ENCODE measurements at places on chromosomes 16 and 17. TPM values are rescaled to one million over a fixed set of nuclear protein-coding genes. Genes with fewer than 3 reads are reported as not detected.

DNA sequence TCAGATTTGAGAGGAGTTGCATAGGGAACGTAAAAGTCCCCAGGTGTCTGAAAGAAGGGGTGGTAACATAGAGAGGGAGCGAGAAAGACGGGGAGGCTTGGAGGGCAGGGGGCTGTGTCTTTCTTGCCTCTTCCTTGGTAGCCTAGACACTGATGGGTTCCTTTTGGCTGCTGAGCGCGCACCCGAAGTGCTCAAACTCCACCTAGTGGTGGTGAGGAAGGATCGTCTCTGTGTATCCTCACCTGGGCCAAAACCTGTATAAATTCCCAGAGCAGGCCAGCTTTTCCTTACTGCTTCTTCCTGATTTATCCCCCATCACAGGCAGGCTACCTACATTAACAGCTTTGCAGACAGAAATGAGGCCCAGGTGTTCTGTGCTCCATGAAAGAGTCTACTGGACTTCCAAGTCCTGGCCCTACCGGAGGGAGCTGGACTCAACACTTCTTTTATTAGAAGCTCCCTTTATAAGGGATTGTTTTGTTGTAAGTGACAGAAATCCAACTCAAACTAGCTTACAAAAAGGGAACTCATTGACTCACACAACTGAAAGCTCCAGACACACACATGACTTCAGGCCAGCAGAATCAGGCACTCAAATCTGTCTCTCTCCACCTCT, 5.5 kb upstream of the SLC25A35 start:
- H3K36me3 ChIP-seq, result no peaks in the 10 kb centered on the region
- no peaks in the 10 kb centered on the region for H3K27me3 ChIP-seq
- H3K4me3 ChIP-seq, result no peak overlapping the region
- no peaks in the 10 kb centered on the region for H3K4me1 ChIP-seq
- DNase-seq, result peak; percentile 63

DNA sequence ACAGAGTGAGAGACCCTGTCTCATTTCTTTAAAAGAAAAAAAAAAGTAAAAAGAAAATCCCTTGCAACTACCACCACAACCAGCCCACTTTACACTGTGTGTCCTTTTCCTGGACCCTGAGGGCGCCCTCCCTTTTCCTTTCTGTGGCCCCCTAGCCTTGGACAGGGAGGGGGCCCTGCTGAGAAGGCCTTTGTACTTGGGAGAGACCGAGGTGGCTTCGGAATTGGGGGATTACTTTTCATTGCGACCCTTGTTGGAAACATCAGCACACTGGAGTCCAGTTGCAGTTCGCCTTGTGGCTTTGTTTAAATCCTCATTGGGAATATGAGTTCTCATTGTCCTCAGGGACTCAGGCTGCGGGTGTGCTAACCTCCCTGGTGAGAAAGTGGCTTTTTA, 9.4 kb upstream of the DNASE1 start:
- no peaks in the 10 kb centered on the region for H3K36me3 ChIP-seq
- no peak overlapping the region for H3K4me3 ChIP-seq
- H3K4me1 ChIP-seq, result peaks cover 29% of the 10 kb centered on the region
- no peak overlapping the region for H3K27ac ChIP-seq
- no peaks in the 10 kb centered on the region for H3K27me3 ChIP-seq
- DNase-seq, result no peak

DNA sequence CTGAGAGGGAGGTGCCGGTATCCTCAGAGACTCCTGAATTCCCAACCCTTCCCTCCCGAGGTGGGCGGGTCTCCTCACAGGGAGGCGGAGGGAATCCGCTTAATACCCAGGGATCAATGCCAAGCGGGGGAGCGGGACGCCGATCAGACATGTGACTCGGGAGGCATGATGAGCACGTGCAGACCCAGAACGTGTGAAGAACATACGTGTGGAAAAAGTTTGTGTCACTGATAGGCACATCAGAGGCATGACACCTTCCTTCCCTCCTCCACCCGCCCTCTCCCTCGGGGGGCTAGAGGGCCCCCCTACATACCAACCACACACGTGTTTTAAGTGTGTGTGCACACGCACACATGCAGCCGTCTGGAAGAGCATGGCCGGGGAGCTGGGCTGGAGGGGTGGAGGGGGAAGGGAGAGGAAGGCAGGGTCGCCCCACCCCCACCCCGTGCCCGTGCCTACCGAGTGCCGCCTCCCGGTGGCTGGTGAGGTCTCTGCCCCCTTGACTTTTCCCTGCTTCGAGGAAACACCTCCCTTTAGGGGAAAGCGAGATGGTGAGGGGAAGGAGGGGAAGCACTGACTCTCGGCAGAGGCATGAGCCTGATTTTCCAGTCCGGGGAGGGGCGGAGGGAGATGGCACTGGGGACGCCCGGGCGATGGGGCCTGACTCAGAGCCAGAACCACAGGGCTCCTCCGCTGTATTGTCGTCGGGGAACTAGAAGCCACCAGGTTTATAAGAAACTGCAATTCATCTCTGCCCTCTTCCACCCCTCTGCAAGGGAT, 12.1 kb upstream of the TBX21 start:
- no peak overlapping the region for H3K4me3 ChIP-seq
- no peak for DNase-seq
- H3K27ac ChIP-seq, result no peak overlapping the region
- peaks cover 23% of the 10 kb centered on the region for H3K4me1 ChIP-seq

GRCh38 chr17:82151106-82151957, 53.3 kb upstream of the FASN start:
- H3K27me3 ChIP-seq, result no peaks in the 10 kb centered on the region
- H3K36me3 ChIP-seq, result no peaks in the 10 kb centered on the region
- no peak overlapping the region for H3K4me3 ChIP-seq
- no peak overlapping the region for H3K27ac ChIP-seq
- no peak for DNase-seq

- H3K36me3 ChIP-seq, result no peaks in the 10 kb centered on the region
- H3K27me3 ChIP-seq, result no peaks in the 10 kb centered on the region
- peaks cover 7% of the 10 kb centered on the region for H3K4me1 ChIP-seq
- H3K27ac ChIP-seq, result no peak overlapping the region
- no peak overlapping the region for H3K4me3 ChIP-seq
Measured at GRCh38 chr17:72778169-72779151, 314.0 kb downstream of the SLC39A11 start.

DNA sequence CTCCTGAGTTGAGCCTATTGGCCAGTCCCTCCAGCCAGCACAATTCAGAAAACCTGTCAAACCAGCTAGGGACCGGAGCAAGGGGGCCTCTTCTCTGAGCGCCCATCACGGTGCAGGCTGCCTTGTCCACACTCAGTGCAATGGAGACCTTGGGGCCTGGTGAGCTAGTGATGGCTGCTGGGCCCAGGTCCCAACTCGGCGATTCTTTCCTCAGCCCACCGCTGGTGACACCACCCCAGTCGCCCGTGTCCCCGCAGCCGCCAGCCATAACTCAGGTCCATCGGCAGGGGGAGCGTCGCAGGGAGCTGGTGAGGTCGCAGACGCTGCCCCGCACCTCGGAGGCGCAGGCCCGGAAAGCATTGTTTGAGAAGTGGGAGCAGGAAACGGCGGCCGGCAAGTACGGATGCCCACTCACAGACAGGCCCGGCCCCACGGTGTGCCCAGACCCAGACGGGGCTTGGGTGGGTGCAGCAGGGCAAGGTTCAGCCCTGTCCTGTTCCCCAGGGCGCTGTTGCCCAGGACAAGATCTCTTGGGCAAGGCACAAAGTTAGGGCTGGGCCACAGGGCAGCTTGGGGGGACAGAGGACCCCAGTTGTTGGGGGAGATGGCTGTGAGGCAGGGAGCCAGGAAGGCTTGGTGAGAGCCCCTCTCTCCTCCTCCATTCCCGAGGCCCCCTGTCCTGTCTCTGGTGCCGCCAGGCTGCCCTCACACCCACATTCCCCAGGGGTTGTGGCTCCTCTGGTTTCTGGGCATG, 10.8 kb downstream of the SMTNL2 start:
- no peaks in the 10 kb centered on the region for H3K27me3 ChIP-seq
- no peak overlapping the region for H3K27ac ChIP-seq
- no peak for DNase-seq
- H3K4me1 ChIP-seq, result peaks cover 25% of the 10 kb centered on the region

- peaks cover 13% of the 10 kb centered on the region for H3K36me3 ChIP-seq
- no peaks in the 10 kb centered on the region for H3K27me3 ChIP-seq
- no peak for DNase-seq
- peak overlapping the region; percentile 48 for H3K4me3 ChIP-seq
- peaks cover 19% of the 10 kb centered on the region for H3K4me1 ChIP-seq
Measured at GRCh38 chr16:88634141-88634993, 4.0 kb upstream of the IL17C start.

GRCh38 chr16:54936979-54937670, 6.5 kb downstream of the IRX5 start:
- peaks cover 22% of the 10 kb centered on the region for H3K4me1 ChIP-seq
- DNase-seq, result no peak
- no peak overlapping the region for H3K27ac ChIP-seq
- H3K27me3 ChIP-seq, result peaks cover 93% of the 10 kb centered on the region

DNA sequence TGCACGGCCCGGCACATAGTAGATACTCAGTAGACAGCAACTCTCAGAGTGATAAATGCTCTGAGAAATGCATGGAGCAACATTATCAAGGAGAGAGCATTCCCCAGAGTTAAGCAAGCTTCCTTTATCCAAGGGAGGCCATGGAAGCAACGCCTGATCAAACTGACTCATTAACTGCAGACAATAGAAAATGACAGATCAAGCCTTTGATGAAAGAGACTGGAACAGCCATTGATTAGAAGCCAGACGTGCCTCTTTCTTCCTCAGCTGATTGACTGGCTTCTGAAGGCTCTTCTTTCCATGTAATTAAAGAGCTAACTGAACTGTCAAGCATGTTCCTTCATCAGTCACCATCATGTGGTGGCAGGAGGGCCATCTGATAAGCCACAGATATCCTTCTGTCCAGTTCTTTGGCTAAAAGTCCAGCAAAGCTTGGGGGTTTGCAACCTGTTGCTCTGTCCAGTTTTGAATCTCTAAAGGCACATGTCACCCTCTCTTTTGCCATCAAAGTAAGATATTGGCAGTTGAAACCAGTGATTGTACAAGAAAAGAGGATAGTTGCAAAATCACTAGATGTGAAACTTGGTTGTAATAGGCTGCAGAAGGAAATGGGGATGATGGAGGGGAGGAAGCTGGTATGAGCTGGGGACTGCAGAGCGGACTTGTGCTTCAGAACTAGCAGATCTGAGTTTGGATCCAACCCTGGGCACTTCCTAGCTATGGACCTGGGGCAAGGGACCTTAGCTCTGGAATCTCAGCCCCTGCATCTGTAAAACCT, 188.0 kb downstream of the HAPSTR1 start:
- DNase-seq, result no peak
- no peaks in the 10 kb centered on the region for H3K4me1 ChIP-seq
- H3K4me3 ChIP-seq, result no peak overlapping the region
- H3K36me3 ChIP-seq, result no peaks in the 10 kb centered on the region

- H3K4me1 ChIP-seq, result no peaks in the 10 kb centered on the region
- H3K36me3 ChIP-seq, result no peaks in the 10 kb centered on the region
Measured at GRCh38 chr17:70825321-70826125, 656.2 kb downstream of the KCNJ2 start.

- H3K36me3 ChIP-seq, result no peaks in the 10 kb centered on the region
- no peaks in the 10 kb centered on the region for H3K27me3 ChIP-seq
- DNase-seq, result no peak
- no peak overlapping the region for H3K27ac ChIP-seq
- no peaks in the 10 kb centered on the region for H3K4me1 ChIP-seq
- no peak overlapping the region for H3K4me3 ChIP-seq
Measured at GRCh38 chr16:73993878-73994277, 302.7 kb upstream of the PSMD7 start.

- no peak overlapping the region for H3K4me3 ChIP-seq
- peaks cover 11% of the 10 kb centered on the region for H3K36me3 ChIP-seq
- H3K4me1 ChIP-seq, result no peaks in the 10 kb centered on the region
- H3K27ac ChIP-seq, result no peak overlapping the region
- H3K27me3 ChIP-seq, result no peaks in the 10 kb centered on the region
- no peak for DNase-seq
Measured at GRCh38 chr16:75376475-75377161, 56.7 kb downstream of the CFDP1 start.

DNA sequence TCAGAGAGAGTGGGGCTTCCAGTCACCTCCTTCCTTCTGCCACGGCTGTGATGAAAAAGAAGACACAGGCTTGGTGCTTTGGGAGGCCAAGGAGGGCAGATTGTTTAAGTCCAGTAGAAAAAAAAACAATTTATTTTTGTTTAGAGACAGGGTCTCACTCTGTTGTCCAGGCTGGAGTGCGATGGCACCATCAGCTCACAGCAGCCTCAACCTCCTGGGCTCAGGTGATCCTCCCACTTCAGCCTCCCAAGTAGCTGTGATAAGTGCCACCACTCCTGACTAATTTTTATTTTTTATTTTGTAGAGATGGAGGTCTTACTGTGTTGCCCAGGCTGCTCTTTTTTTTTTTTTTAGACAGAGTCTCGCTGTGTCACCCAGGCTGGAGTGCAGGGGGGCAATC, 2.7 kb upstream of the MVD start:
- H3K27me3 ChIP-seq, result no peaks in the 10 kb centered on the region
- no peak overlapping the region for H3K4me3 ChIP-seq
- H3K4me1 ChIP-seq, result no peaks in the 10 kb centered on the region
- no peak overlapping the region for H3K27ac ChIP-seq

DNA sequence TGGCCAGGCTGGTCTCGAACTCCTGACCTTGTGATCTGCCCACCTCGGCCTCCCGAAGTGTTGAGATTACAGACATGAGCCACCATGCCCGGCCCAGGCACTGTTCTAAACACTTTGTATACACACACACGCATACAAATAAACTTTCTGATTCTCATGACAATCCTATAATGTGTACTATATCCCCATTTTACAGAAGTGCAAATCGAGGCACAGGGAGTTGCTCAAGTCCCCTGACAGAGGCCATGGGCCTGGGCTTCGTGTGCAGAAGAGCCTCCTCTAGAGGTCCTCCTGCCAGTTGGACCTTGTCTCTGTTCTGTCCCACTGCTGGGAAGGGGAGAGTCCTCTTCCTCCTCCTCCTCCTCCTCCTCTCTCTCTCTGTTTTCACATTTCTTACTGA, 9.9 kb upstream of the GPRC5B start:
- peaks cover 3% of the 10 kb centered on the region for H3K4me1 ChIP-seq
- H3K27me3 ChIP-seq, result no peaks in the 10 kb centered on the region
- no peak overlapping the region for H3K27ac ChIP-seq
- no peak overlapping the region for H3K4me3 ChIP-seq
- DNase-seq, result no peak

- DNase-seq, result no peak
- no peak overlapping the region for H3K27ac ChIP-seq
- H3K36me3 ChIP-seq, result no peaks in the 10 kb centered on the region
Measured at GRCh38 chr16:81436386-81436785, 8.2 kb upstream of the CMIP start.

DNA sequence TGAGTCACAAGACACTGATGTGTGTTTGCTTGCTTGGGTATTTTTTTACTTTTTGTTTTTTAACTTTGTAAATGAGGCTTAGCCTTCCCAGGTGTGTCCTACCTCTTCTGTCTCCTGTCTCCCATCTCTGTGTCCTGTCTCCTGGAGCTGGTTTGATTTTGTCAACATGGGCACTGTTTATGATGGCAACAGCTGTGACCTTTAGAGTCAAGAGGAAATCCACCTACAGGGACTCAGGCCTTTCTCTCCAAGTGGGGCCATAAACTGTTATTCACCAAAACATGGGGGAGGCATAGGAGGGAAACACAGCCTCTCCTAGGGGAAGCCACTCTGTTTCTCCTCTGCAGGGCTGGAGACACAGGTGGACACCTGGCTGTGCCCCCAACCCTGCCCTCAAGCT, 13.1 kb upstream of the PLCG2 start:
- DNase-seq, result no peak
- H3K36me3 ChIP-seq, result no peaks in the 10 kb centered on the region
- no peak overlapping the region for H3K27ac ChIP-seq
- H3K4me1 ChIP-seq, result no peaks in the 10 kb centered on the region
- no peaks in the 10 kb centered on the region for H3K27me3 ChIP-seq

The HOXB1 gene
- total RNA-seq, result not detected

The SLC16A6 gene
- total RNA-seq, result 0.08 TPM

The NOTUM gene
- total RNA-seq, result 1.1 TPM

The ZNF287 gene
- total RNA-seq, result 6.2 TPM

Data from H1 (cell line).